ENCODE measurements at places on chromosomes 6 and 20.

DNA sequence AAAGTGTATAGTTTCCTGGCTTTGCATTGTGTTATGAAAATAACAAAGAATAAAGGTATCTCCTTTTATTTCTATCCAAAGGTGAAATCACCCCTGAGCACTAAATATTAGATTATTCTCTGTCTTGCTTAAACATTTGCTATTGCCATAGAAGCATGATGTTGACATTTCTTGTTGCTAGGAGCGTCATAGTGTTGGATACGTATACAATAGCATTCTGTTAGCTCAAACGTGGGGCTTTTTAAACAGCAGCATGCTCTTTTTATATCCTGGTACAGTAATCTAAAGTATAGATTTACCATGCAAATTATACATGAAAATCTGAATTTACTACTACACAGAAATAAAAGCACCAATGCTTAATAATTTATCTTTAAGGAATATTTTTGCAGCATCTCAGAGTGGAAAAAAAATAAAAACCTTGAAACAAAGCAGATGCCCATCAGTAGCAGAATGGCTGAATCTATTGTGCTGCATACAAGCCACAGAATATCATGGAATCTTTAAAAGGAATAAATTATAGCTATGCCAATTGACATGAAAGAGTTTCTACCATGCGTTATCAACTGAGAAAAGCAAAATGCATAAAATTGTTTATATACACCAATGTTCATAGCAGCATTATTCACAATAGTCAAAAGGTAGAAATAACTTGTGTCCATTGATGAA, 9.6 kb upstream of the HSF2 start:
- DNase-seq: no peak

DNA sequence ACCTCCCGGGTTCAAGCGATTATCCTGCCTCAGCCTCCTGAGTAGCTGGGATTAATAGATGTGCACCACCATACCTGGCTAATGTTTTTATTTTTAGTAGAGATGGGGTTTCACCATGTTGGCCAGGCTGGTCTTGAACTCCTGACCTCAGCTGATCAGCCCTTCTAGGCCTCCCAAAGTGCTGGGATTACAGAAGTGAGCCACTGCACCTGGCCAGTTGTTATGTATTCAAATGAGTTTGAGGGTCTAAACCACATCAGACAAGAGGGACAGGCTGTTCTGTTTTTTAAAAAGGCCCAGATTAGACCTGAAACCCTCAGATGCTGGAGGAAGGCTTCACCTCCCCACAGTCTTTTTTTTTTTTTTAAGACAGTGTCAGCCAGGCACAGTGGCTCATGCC, 4.1 kb upstream of the SPAG4 start:
- DNase-seq: no peak

GRCh38 chr6:115573861-115574260, 486.8 kb downstream of the FRK start:
- DNase-seq: no peak

- no peak for DNase-seq
Measured at GRCh38 chr20:4476903-4477500, 244.7 kb upstream of the PRND start.

All from T-helper 9 cell (primary cell).